NCI-H2081 treated with DMSO at 0.1 percent for 48 hours (cell line): ENCODE measurements at places on chromosomes 5 and 9.

GRCh38 chr9:131099102-131099606, 2.8 kb downstream of the AIF1L start:
- no peak for DNase-seq

DNA sequence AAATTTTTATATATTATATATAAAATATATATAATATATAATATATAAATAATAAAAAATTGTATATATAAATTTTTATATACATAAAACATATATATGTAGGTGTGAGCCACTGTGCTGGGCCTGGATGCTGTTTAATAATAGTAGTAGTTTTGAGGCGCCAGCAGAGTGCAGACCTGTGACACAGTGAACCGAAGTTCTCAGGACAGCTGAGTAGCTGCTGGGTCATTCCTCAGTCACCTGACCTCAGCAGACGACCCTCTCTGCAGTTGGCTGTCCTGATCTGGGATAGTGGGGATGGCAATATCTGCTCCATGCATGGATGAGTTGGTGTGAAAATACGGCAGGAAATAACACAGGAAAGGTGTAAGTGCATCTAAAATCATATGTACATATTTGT, 3.3 kb upstream of the SNX18 start:
- no peak for DNase-seq

DNA sequence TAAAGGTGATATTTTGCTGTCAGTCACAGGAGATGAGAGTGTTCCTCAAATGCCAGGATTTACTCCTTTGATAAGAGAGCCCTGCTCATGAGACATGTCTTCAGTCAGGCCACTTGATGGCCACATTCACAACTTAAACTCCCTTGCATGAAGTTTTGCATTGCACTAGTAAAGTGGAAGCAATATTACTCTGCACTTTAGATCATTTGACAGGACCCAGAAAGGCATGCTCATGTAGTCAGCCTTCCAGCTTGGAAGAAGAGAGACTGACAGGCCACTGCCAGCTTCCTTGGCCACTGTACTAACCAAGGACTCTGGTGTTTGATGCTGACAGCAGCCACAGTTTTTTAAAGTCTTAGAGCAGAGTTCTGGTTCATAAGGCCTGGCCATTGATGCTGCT, 42.6 kb downstream of the NPR3 start:
- DNase-seq, result no peak

DNA sequence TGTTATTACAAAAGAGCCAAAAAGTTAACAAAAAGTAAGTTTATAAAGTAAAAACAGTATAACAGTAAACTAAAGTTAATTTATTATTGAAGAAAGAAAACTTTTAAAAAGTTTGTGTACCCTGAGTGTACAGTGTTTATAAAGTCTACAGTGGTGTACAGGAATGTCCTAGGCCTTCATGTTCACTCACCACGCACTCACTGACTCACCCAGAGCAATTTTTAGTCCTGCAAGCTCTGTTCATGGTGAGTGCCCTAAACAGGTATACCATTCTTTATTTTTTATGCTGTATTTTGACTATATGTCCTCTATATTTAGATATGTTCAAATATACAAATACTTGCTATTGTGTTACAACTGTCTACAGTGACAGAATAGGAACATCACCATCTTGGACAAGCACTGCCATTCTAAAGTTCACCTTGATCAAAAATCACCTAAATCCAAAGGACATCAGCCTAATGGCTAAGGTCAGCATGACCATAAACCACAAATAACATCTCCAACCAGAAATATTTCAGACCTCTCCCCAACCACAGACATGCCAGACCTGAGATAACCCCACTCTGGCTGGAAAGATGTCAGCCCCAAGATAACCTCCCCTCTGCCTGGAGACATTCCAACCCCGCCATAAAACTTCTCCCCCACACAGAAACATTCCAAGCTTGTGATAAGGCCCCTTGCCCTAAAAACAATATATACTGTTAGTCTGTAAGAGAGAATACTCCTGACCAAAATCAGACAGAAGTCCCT, 56.1 kb downstream of the AGXT2 start:
- no peak for DNase-seq

DNA sequence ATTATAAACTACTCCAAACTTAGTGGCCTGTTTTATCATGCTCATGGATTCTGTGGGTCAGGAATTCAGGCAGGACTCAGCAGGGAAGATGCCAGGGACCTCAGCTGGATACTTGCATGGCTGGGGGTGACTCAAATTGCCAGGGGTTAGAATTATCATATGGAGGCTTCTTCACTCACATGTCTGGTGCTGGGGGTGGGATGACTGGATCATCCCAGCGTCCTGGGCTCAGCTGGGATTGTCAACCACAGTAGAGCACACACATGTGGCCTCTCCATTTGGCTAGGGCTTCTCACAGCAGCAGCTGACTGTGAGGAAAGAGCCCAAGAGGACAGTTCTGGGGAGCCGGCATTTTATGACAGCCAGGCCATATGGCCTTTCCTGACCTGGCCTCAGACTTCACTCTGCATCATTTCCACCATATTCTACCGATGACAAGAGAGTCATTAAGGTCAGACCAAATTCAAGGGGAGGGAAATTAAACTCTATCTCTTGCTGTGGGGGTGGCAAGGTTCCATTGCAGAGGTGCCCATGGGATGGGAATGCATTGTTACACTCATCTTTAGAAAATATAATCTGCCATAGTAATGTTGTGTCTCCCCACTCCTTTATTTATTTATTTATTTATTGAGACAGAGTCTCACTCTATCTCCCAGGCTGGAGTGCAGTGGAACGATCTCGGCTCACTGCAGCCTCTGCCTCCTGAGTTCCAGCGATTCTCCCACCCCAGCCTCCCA, 5.2 kb upstream of the GRK6 start:
- DNase-seq, result no peak

- DNase-seq, result no peak
Observed at GRCh38 chr9:85118990-85119755, 449.6 kb downstream of the NTRK2 start.

GRCh38 chr9:37309136-37309535, 113.4 kb upstream of the GRHPR start:
- no peak for DNase-seq

DNA sequence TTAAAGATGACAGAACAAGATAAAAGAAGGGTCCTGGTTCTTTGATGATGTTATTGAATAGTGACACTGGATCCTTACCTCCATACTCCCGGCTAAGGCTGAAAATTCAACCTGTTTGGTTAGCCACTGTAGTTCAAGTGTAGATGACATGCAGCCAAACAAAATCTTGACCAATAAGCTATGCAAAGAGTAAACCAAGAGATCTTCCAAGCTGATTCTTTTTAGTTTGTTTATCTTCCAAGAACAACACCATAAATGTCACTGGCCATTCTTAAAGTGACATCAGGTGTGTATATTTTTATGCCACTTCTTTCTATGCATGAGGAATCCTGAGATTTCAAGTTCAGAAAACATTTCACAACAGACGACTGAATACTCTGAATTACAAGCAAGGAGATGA, 141.5 kb upstream of the FST start:
- DNase-seq, result no peak
